Pancreas (tissue), 10 donors: ENCODE measurements at places on chromosomes 12 and 14.

DNA sequence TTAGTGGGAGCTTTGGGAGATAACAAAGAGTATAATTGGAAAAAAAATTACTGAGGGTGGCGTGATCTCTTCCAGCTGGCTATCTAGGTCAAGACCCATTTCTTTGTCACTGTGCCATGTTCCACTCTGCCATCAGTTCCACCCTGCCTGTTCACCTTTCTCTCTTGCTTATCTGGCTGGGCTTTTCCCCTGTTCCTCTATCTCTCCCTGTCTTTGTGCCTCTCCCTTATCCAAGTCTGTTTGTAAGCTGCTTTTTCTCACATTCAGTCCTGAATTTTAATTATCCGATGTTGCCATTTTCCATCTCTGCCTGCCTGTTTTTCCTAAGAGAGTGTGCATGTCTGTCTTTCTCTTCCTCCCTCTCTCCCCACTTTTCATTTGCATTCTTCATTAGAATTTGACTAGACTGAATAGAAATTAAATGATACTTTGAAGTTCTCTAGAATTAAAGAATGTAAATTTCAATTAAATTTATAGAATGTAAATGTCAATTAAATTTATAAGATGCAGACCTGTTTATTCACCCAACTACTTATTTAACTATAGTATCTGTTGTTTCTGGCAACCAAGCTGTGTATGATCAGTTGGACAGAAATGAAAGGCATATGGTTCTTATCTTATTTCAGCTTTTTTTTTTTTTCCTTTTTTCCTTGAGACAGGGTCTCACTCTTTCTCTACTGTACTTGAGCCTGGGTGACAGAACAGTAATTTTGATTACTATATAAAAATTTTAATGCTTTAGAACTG lies 40.9 kb upstream of the A2ML1 start:
- no peak for DNase-seq

- DNase-seq, result no peak
Measured at GRCh38 chr14:55446833-55447232, 6.4 kb upstream of the TBPL2 start.

DNA sequence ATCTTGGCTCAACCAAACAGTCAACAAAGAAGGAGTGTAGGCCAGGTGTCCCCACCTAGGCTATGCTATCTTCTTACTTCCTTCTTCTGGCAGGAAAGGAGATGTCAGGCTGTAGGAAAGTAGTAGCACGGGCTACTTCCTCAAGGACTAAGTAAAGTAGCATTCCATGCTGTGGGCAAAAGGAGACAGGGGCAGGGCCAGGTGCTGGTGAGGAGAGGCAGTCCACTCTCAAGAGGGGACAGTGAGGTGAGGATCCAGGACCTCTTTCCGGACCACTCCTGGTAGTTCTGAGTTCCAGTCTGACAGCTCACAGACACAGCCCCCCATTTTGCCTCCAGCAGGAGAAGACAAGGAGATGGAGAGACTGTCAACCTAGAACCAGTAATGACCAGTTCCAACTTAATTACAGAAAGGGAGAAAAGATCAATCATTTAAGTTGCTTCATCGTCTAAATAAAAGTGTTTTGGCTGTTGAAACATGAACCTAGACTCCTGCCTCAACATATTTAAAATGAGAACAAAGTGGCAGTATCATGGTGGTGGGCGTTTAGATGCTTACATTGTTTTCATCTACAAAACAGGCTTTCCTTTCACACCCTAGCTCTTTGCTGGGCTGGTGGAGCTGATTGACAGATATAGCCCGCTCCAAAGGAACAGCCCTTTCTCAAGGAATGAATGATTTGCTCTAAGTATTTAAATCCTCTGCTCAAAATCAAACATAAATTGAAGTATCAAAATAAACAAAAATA lies 5.1 kb upstream of the SSTR1 start:
- DNase-seq, result no peak

DNA sequence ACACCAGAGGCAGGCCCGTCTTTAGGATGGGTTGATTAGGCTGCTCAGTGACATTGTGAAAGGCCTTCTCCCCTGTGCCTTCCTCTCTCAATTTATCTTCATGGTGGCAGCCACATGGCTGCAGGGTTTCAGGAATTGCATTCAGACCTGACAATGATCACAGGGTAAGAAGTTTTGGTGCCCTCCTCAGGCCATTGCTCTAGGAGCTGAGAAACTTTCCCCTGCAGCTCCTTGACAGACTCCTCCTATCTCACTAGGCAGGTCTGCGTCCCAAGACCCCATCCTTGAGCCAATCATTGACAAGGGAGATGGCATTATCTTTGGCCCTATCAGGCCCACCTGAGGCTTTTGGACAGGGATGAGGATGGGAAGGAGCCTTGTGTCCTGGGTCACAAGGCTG lies 57.4 kb upstream of the ANO4 start:
- no peak for DNase-seq

- no peak for DNase-seq
Measured at GRCh38 chr12:83559650-83560049, 872.9 kb downstream of the TMTC2 start.

- DNase-seq, result no peak
Measured at GRCh38 chr14:48333221-48333920, 658.0 kb upstream of the MDGA2 start.

DNA sequence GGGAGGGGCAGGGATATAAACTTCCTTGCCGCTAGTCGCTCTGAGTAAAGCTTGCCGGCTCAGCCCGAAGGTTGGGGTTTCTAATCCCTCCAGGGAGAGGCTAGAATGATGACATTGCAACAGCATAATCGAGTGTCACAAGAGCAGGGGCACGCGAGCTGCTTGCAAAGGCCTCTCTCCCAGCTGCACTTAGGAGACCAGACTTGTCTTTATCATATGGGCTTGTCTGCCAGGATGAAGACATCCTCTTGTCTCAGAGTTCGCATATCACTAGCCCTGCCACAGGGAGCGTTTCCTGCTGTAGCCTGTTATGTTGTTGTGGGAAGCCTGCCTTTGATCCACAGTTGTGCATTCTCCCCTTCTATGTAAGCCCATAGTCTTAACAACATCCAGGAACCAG lies 180.0 kb downstream of the ESR2 start:
- DNase-seq, result no peak

DNA sequence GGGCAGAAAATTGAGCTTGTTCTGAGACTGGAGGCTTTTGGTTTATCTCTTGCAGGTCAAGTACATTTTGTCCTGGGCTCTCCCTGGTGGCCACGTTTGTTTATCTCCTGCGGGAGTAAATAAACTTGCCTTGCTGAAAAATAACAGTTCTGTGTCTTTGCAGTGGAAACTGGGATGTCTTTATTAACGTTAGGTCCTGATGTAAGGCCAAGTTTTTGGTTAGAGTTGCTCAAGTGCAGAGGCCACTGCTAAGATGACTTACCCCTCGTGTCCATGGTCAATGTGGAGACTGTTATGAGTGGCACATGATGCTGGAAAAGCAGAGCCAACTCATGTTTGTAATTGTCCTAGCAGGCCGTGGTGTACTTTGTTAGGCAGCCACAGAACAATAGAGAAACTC lies 3.8 kb downstream of the PTPN11 start:
- no peak for DNase-seq

DNA sequence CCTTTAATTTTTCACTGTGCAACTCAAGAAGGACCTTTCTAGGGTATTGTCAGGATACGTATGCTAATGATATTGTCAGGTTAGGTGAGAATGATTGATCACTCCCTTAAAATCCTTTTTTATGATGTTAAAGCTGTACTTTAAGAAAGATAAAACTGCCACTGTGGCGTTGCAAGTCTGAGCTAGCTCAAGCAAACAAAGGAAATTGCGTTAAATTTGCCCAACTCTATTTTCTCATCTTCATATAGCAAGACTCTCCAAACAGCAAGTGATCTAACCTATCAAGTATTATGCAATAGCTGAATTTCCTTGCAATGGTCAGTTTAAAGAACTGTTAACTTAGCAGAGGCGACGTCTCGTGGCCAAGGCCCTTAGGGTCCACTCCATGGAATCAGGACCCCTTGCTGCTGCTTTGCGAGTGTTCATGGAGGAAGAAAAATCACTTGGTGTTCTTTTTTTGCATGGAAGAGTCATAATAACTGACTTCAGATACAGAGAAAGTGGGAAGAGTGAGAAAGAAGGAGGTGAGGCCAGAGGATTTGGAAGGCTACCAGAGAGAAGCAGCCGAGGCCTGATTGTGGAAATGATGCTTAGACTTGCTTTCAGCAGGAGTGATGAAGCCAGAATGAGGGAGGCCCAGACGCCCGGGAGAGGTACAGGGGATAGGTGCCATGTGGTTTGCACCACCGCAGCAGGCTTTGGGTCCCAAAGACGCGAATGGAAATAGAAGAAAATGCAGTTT lies 2.5 kb downstream of the TRAF3 start:
- no peak for DNase-seq

- no peak for DNase-seq
Measured at GRCh38 chr14:87434680-87435079, 558.3 kb downstream of the GALC start.

- no peak for DNase-seq
Measured at GRCh38 chr14:59787045-59787674, 83.4 kb downstream of the RTN1 start.

DNA sequence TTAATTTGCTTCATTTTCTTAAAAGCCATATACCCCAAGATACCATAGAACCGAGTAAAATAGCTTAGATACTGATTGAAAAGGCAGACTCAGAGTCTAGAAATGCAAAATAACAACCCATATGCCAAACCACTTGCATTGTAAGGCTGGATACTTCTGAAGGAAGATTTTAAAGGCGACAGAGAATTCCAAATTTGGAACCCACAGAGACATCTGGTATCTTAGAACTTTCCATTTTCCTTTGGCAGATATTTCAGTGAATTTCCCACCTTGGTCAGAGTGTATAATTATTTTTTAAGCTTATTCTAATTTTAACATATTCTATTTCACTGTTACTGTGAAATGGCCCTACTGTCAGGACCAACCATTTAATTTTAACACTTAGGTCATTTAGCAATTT lies 186.4 kb upstream of the E2F7 start:
- DNase-seq, result no peak

- DNase-seq, result no peak
Measured at GRCh38 chr12:100422646-100423045, 51.0 kb upstream of the NR1H4 start.

- DNase-seq, result no peak
Measured at GRCh38 chr14:103713304-103714062, 1.8 kb downstream of the XRCC3 start.
